ENCODE measurements at places on chromosomes 12 and 14.

DNA sequence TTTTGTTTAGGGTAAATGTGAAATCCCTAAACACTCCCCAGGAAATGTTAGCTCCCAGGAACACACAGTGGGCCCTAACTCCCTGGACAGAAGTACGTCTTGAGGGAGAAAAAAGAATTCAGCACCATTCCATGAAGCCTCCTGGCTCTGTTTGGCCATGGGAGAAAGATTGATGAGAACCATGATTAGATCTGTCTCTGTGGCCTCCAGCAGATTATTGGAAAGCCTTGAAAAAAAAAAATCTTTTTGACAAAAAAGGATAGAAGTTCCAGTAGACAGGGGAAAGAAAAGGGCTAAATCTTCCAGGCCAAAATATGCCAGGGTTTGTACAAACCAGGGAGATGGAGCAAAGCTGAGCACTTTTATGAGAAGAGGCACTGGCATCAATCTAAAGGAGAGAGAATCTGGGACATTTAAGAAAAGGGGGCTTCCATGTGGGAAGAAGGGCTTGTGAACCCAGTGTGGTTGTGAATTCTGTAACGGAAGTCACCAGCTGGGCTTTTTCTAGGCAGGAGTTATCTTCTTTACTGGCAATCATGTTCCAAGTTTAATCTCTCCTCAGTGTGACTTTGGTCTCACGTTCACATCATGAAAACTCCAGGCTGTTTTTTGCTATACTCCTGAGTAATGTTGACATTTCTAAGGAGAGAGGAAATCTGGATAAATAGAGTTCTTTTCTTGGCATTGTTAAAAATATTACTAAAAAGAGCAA is 426.7 kb downstream of the RAD51B start:
- no peak for DNase-seq

DNA sequence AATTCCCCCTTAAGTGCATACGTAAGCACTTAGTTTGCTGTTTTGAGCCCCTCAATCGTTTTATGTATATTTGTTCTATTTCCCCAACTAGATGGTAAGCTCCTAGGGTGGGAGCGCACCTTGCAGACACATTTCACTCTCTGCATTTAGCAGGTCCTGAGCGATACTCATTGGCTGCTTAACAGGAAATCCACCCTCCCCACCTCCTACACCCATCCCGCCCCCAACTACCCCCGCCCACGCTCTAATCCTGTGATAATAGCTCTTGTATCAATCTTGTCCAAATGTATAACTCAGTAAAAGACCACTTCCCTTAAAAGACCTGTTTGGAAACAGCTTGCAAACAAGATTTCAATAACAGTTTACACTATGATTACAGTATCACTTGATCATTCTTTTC is 8.1 kb downstream of the LPAR5 start:
- DNase-seq: no peak

- no peak for DNase-seq
Measured at GRCh38 chr12:30880813-30881212, 45.7 kb upstream of the TSPAN11 start.

GRCh38 chr14:88547386-88547780 is 7.4 kb downstream of the PTPN21 start:
- DNase-seq: no peak

DNA sequence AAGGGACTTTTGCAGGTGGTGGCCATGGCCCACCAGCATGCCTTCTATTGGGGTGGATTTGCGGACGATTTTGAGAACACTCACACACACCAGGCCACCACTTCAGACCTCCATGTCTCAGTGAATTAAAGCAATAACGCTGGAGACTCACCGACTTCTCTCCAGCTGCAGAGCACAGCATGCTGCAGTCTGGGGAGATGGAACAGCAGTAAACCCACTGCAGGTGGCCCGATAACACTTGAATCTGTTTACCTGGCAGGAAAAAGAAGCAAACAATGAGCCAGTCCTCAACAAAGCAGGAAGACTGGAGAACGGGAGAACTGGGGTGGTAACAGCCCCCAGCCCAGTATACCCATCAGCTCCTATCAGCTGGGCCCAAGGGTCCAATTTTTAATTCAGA is 21.6 kb downstream of the RFC5 start:
- no peak for DNase-seq

DNA sequence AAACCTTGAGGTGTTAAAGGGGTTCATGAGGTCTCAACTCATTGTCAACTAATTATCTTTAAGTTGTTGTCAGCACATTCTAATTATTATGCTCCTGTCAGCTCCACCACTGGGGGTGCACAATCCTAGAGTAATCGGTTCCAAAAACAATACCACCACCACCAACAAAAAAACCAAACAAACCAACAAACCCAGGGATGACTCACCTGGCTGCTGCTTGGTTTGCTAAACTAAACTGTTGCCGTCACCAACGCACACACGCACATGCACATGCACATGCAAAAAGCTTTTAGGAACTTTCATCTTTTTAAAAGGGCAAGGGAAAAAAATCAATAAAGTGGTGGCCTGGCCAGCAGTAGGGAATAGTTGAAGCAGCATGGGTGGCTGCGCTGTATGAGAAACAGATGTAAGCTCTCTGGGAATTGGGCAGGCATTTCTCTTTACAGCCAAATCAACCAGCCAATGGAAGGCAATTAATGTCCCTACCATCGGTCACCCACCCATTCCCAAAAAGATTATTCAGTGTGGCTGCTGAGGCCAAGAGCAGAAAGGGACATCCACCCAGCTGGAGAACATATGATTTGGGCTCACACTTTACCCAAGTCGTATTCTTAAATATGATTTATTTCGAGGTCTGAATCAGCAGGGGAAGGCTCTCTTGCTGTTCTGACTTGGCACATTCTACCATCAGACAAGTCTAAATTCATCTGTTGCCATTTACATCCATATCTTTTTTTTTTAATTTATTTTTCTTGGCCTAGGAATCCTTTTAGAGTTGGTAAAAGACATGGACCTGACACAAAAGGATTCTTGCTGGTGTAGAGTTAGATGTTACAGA is 20.0 kb downstream of the TMEM30B start:
- DNase-seq: no peak

GRCh38 chr14:100534528-100535286 is 52.5 kb downstream of the BEGAIN start:
- DNase-seq: no peak

- no peak for DNase-seq
Measured at GRCh38 chr14:90911121-90911520, 94.9 kb upstream of the TTC7B start.

- no peak for DNase-seq
Measured at GRCh38 chr14:59254146-59254910, 65.9 kb downstream of the DAAM1 start.

GRCh38 chr14:87879389-87879788 is 113.6 kb downstream of the GALC start:
- DNase-seq: no peak

GRCh38 chr14:101074196-101075024 is 170.9 kb upstream of the RTL1 start:
- no peak for DNase-seq

DNA sequence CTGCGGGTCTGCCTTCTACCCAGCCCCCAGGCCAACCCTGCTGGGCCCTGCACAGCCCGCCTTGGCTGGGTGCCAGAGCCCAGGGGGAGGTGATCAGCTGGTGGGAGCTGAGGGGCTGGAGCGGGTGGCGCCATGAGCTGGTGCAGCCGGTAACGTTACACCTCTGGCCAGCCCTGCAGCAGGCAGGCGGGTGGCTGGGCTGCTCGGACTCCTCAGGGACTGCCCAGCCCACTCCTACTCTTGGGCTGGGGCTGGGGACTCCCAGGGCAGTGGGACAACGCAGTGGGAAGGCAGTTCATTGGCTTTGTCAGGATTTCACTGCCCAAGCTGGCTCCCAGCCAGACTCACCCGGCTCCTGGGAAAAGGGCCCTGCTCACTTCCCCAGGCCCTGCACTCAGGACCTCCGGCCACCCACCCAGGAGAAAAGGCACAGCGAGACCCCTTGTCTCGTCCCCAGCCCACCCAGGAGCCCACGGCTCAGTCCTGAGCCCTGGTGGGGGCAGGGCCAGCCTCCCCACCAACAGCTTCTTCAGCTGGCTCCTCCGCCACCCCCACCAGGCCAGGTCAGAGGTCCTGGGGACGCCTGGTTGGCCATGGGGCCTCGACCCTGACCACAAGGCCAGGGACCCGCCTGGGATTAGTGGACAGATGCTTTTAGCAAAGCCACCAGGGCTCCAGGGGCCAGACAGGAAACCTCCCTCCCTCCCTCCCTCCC is 1.0 kb downstream of the PGF start:
- no peak for DNase-seq

GRCh38 chr14:94237983-94238382 is 55.1 kb downstream of the SERPINA10 start:
- no peak for DNase-seq

GRCh38 chr12:68924546-68924945 is 8.4 kb downstream of the CPM start:
- DNase-seq: no peak

GRCh38 chr14:90540437-90540836 is 143.6 kb downstream of the CALM1 start:
- DNase-seq: no peak

DNA sequence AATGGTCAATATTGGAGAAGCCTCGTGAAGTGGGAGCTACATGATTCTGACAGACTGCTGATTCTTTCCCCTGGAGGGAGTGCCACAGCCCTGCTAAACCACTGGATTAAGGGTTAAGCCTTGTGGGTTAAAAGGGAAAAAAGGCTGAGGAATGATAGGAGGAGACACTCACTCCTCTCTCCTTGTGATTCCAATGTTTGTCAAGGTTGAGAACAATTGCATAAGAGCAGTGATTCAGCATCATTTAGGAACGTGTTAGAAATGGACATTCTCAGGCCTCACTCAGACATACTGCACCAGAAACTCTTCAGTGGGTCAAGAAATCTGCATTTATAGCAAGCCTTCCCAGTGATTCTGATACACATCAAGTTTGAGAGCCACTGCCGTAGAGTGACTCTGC is 87.8 kb upstream of the GZMB start:
- no peak for DNase-seq
